ENCODE measurements at places on chromosomes 1 and 21.

DNA sequence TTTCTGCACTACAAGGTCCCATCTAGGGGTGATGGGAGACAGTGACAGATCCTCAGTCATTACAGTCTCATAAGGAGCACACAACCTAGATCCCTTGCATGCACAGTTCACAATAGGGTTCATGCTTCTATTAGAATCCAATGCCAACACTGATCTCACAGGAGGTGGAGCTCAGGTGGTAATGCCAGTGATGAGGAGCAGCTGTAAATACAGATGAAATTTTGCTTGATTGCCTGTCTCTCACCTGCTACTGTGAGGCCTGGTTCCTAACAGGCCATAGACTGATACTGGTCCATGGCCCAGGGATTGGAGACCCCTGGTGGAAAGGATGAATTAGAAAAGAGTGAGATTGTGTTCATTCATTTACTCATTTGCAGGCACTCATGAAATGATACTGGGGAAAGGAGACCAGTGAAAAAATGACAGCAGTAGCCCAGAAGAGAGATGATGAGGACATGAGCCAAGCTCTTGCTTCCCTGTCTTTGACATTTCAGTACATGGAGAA is 251.6 kb upstream of the DUSP10 start:
- DNase-seq, result no peak

- DNase-seq, result no peak
These were observed 7.6 kb downstream of the FAM151A start for GRCh38 chr1:54615531-54616279.

GRCh38 chr1:1440262-1441001 is 4.9 kb downstream of the VWA1 start:
- DNase-seq, result no peak

DNA sequence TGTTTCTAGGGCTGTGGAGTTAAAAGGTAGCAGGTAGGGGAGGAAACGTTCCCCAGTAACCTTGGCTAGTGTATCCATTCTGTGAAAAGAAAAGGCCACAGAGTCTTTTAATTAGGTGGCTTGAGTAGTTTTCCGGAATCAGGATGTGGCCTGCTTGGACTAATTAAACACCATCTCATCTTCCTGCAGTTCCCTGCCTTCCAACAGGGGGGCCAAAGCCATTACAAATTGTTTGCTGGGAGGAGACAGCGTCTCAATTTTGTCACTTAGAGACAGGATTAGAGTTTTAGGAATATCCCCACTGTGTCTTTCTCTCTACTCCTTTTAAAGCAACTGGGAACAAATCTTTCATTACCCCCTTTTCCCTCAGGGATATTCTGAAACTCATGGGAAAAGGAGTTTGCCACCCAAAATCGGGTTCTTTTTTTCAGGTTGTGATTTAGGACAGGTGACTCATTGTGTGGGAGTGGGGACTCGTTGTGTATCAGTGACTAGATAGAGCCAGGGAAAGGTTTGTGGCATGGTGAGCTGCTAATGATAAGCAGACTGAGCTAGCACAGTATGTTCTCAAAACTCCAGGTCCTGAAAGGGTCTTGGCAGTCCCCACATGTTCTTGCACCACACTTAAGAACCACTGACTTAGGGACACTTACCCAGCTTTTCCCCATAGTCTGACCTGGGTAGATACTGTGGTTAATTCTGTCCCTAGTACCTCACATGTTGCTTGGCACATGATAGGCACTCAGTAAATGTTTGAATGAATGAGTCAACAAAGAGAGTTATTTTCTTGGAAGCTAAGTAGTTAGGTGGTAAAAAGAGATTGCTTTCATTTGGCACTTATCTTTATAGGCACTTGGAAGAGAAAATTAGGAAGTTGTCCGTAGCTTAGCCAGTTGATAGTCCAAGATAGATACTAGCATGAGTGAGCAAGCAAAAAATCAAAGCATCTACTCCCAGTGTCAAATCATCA is 22.5 kb downstream of the INTS3 start:
- DNase-seq, result no peak

GRCh38 chr1:114219172-114219868 is 65.7 kb upstream of the SYT6 start:
- no peak for DNase-seq

- DNase-seq, result no peak
These were observed 59.6 kb upstream of the HOOK1 start for GRCh38 chr1:59755069-59755685.

DNA sequence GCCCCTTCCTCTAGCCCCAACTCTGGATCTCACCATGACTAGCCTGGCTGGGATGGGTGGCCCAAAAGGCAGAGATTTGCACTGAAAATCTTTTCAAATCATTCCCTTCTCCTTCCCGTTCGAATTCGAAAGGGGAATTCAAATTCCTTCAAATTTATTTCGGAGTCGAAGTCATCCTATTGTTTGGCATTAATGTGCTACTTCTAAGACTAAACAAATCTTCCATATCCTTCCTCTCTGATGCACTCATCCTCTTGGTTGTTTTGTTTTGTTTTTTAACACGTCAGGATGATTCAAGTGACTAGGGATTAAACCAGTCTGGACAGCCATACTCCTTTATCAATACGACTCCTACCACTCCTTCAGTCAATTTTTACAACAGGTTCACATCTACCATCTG is 95.5 kb upstream of the SGIP1 start:
- DNase-seq, result no peak

DNA sequence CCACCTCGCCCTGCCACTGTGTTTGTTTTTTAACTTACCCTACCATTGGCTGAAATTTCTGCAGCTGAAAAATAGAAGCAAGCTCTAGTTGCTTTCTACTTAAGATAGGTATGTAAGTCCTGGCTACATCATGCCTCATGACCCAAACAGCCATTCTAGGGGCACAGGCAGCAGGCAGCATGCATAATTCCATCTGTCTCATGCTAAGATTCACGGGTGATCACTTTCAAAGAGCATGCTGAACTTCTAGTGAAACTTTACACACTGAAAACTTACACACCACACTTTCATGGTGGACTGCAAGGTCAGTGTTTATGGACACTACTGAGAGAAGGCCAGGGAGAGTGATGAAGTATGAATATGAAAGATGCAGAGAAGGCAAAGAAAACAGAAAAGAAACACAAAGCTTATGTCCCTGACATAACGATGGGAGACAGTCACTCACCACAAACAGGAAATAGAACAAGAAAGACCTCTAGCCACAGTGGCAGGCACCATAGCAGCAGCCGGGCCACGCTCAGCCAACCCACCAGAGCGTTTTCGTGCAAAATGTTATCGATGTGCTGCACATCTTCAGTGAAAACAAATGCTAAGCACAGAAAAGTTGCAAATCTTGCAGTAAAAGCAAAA is 102.3 kb upstream of the TIAM1 start:
- peak; percentile 6 for DNase-seq

GRCh38 chr1:36284517-36284916 is 21.7 kb upstream of the SH3D21 start:
- DNase-seq, result no peak

DNA sequence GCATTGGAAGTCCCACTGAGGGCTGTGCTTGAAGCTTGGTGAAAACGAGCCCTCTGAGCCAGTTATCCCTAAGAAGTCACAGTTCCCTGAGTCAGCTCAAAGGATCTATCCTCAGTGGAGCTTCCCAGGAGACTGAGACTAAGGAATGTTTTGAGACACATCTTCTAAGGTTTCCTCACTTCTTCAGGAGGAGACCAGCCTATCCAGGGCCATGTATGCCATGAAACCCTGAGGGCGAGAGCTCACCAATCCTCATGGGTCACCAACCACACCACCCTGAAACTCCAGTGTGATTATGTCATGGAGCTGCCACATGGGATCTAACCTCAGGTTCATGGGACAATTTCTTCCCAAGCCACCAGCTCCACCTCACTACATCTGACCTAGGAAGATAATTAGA is 7.6 kb upstream of the TIE1 start:
- DNase-seq, result no peak

- no peak for DNase-seq
These were observed 878.4 kb upstream of the NEGR1 start for GRCh38 chr1:73160759-73161158.

GRCh38 chr1:54296666-54297065 is 96.7 kb downstream of the MRPL37 start:
- DNase-seq, result no peak

DNA sequence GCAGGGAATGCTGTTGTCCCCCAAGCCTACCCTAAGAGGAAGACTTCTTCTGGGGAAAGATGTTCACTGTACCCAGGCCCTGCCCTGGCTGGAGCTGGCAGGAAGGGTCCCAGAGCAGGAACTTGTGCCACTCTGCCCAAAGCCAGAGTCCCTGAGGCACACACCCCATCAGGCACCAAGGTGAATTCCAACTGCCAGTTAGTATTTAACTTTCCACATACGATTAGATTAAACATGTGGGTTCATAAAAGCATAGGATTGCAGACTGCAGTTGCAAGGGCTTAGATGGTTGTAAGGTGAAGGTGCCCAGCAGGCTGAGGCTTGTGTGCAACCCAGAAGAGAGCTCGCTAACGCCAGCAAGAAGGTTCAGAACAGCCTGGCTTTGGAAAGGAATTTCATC is at the start of gene KCNE2:
Gene KCNE2, plus strand, starts transcription at position 274 of the 400 bp plus-strand sequence. CDS start 6,473 bp downstream, outside the sequence.
- no peak for DNase-seq

- DNase-seq, result no peak
These were observed 646.3 kb downstream of the KIF26B start for GRCh38 chr1:245800901-245801605.

All from stimulated activated CD4-positive, alpha-beta T cell treated with anti-CD3 and anti-CD28 coated beads, Interleukin-2, amount 100 ng/mL, for 4 hours (primary cell).